ENCODE measurements at places on chromosomes 3 and 15.

DNA sequence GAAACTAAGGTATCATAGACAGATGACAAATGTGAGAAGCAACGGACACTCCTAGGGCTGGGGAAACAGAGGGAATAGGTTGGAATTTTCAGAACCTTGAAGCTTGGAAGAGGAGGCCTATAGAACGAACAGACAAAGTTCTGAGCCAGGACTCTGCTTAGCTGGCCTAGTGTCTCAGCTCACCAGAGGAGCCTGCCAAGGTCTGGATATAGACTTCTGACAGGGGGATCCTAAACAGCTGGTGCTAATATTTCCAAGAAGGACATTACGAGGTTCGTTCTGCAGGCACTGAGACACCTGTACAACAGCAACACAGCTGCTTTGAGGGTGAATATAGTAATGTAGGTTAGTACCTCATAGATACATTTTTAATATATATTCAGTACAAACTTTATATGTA, 266.3 kb downstream of the CHL1 start:
- no peak for DNase-seq

DNA sequence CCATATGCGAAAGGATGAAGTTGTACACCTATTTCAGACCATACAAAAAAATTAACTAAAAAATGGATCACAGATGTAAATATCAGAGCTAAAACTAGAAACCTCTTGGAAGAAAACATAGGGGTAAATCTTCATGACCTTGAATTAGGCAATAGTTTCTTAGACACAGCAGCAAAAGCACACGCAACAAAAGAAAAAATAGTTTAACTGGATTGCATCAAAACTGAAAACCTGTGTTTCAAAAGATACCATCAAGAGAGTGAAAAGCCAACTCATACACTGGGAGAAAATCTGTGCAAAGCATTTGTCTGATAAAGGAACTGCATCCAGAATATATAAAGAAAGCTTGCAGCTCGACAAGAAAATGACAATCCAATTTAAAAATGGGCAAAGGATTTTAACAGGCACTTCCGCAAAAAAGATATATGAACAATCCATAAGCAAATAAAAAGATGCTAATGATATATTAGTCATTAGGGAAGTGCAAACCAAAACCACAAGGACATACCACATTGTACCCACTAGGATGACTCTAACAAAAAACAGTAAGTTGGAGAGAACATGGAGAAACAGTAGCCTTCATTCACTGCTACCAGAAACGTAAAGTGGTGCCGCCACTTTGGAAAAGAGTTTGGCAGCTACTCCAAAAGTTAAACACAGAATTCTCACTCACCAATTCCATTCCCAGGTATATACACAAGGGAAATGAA, 263.1 kb downstream of the ADAMTS17 start:
- DNase-seq, result no peak

GRCh38 chr3:45593708-45594601, 596 bp upstream of the LIMD1 start:
- no peak for DNase-seq

GRCh38 chr3:128995737-128996136, 1.9 kb upstream of the CFAP92 start:
- DNase-seq, result no peak

GRCh38 chr3:136783708-136784191, 31.6 kb upstream of the STAG1 start:
- DNase-seq, result peak; percentile 38

- DNase-seq, result no peak
These were observed 257.4 kb upstream of the ADAMTS9 start for GRCh38 chr3:64945171-64945729.

DNA sequence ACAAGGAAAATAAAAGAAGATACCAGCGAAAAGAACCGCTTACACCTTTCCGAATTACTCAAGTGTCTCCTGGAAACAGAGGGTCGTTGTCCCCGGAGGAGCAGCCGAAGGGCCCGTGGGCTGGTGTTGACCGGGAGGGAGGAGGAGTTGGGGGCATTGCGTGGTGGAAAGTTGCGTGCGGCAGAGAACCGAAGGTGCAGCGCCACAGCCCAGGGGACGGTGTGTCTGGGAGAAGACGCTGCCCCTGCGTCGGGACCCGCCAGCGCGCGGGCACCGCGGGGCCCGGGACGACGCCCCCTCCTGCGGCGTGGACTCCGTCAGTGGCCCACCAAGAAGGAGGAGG, 325 bp downstream of the ALCAM start:
- DNase-seq, result no peak

DNA sequence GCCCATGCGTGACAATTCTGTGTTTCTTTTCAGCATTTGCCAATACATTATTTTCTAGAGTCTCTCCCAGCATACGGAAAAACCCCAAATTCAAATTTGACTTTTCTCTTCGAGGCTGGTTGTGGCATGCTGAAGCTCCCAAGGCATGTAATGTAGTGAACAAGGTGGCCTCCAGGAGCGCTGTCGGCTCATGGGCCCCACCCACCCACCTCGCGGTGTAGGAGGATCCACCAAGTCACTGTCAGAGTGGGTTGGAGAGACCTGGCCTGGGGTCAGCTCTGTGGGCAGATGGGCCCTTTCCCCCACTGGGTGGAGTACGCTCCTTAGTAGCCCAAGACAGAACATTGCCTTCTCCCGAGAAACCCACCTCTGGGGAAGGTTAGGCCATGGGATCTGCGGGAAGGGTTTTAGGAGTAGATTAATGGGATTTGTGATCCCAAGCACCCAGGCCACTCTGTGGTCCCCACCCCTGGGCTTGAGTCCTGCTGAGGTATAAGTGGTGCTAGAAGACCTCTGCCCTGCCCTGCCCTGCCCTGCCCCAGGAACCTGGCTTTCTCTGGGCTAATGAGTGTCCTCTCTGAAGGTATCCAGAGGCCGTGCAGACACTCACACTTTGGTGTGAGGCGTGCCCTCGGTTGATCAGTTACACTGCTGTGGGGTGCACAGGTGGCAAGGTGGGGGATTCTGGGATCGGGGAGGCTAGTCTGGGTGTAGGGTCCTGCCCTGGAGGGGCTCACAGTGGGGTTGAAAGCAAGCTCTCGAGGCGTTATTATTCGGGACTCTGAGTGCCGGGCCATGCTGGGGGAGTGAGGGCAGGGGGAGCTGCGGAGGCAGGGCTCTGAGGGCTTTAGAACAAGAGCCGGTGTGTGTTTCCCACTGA, 97.9 kb downstream of the APBA2 start:
- DNase-seq, result no peak

GRCh38 chr3:5238545-5238944, 51.0 kb downstream of the EDEM1 start:
- no peak for DNase-seq
